ENCODE measurements at places on chromosomes 11 and 22.

- no peak for DNase-seq
Observed at GRCh38 chr11:86021377-86021776, 47.5 kb downstream of the PICALM start.

- peak; percentile 95 for DNase-seq
Observed at GRCh38 chr22:46007848-46008261, 30.9 kb upstream of the WNT7B start.

GRCh38 chr11:11777897-11778296 is 63.9 kb upstream of the USP47 start:
- DNase-seq = no peak

DNA sequence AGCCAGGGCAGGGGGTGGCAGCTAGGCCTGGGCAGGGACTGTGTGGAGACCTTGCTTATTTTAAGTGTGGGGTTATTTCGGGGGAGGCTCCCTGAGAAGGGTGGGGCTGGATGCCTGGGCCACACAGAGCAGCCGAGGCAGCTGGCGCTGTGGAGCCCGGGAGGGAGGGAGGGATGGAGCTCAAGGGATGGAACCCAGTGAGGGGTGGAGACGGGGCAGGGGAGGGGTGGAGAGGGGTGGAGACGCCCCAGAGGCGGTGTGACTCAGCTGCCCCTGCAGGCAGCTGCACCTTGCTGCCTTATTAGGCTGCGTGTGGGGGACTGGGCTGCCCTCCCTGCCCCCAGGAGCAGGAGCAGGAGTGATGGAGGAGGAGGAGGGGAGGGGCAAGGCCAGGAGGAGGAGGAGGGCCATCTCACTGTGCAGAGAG is 9.8 kb upstream of the TSSC4 start:
- DNase-seq = peak; percentile 93

DNA sequence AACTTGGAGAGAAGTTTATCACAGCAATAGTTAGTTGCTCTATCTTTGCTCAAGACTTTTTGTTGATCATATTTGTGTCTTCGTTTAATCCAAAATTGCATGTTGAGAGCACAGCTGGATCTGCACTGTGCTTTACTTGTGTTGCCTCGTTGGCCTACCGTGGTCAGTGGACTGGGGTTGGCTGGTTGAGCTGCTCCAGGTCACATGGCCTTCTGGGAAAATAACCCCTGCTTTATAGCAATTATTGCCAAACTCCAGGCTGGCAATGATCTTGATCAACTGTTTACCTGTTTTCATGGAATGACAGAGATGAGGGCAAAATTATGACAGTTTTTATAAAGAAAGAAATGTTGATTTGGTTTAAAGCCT is 5.7 kb upstream of the PLET1 start:
- DNase-seq = no peak

DNA sequence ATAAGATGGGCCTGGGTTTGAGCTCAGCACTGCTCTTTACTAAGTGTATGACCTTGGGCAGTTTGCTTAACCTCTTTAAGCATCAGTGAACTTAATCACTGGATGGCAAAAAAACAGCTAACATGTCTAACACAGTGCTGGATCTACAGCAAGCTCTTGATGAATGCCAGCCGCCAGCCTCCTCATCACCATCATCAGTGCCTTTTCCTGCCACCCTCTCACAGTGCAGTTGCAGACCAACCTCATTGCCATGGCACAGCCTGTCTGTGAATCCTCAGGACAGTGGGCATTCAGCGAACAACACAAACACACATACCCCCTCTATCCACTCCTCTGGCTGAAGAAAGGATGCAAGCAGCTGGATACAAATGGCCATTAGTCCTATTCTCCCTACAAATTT is 133.0 kb downstream of the OPCML start:
- DNase-seq = no peak

- no peak for DNase-seq
Observed at GRCh38 chr11:10942620-10943019, 84.8 kb upstream of the ZBED5 start.

GRCh38 chr11:31702966-31703365 is 108.2 kb downstream of the PAX6 start:
- DNase-seq = peak; percentile 5

GRCh38 chr11:109847621-109848020 is 245.6 kb upstream of the ZC3H12C start:
- DNase-seq = no peak

GRCh38 chr11:21053466-21053865 is 384.1 kb downstream of the NELL1 start:
- DNase-seq = no peak

DNA sequence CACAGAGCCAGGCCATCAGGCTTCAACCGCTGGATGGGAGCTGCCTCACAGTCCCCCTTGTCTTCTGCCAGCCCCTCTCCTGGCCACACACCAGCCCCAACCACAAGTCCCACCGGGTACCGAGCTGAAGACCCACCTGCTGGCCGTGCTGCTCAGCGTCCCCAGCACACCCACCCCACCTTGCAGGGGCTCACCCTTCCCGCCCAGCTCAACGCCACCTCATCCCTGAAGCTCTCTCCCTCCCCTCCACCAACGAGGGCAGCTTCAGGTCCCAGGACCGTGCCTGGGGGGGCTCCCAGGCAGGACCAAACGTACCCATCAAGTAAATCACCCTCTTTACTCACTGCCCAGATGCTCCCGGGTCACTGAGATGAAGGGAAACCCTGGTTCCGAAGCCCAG is 141.0 kb downstream of the CRYBB2 start:
- no peak for DNase-seq

- DNase-seq = peak; percentile 80
Observed at GRCh38 chr22:19984201-19984753, 32.3 kb downstream of the ARVCF start.

DNA sequence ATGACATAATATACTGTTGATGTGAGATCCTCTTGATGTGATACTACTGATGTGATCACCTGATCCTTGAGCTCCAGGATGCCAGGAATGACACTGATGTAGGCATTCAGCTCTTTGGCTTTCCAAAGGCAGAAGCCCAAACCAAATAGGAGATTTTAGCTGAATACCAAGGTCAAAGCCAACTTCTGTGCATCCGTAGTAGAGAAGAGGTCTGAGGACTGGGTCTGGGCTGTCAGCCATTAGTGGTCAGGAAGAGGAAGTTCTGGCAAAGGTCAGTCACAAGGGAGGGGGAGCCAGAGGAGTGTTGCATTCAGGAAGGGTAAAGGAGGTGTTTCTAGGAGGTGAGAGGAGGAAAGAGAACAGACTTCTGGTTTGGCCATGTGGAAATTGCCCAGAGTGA is 53.4 kb upstream of the PARVG start:
- no peak for DNase-seq

- DNase-seq = no peak
Observed at GRCh38 chr22:45528046-45528445, 25.4 kb downstream of the FBLN1 start.

GRCh38 chr22:22554587-22555284 is 4.3 kb downstream of the PRAME start:
- DNase-seq = no peak

DNA sequence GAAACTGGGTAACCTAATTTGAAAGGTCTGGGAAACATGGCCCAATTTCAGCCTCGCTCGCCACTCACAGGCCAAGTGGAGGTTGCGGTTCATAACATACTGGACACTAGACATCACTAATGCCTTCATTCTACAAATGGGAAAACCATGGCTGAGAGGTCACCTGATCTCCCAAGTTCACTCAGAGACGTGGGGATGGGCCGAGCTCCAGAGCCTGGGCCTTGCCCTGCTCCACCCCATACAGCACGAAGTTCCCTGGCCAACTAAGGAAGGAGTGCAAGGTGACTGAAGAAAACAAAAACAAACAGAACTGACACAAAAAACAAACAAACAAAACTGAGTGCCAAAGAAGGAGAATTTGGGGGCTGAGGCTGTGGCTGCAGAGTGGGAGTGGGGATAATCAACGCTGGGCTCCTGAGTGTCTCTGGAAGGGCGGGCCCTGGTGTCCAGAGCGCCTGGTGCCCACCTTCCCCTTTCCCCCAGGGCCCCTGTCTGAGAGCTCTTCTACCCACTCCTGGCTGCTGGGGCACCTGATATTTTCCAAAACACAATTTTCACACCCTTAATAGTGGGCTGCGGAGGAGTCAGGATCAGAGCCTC is 46.5 kb upstream of the ADA2 start:
- DNase-seq = no peak

DNA sequence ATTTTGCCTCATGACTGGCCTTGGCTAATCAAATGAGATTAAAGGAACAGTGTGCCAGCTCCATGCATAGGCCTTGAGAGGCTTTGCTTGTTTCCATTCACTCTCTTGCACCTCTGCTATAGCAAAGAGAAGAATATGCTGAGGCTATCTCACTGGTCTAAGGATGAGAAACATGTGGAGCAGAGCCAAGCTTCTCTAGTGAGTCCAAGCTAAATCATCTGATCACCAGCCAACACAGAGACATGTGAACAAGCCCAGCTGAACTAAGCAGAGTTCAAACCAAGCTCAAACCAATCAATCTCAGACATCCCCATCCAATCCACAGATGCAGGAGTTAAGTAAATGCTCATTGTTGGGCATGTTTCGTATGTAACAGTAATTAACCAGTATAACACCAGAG is 69.4 kb upstream of the API5 start:
- no peak for DNase-seq

DNA sequence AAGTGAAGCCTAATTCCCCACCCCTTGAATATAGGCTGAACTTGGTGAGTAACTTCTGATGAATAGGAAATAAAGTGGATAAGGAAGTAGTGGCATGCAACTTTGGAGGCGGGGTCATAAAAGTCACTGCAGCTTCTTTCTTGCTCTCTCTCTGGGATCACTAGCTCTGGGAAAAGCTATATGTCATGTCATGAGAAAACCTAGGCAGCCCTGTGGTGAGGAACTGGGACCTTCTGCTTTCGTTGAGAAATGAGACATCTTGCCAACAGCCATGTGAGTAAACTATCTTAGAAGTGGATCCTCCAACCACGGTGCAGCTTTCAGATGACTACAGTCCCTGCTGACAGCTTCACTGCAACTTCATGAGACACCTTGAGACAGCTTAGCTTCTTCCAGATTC is 15.7 kb downstream of the ZNF214 start:
- peak; percentile 16 for DNase-seq

GRCh38 chr22:49599039-49599438 is 228.6 kb downstream of the BRD1 start:
- no peak for DNase-seq

DNA sequence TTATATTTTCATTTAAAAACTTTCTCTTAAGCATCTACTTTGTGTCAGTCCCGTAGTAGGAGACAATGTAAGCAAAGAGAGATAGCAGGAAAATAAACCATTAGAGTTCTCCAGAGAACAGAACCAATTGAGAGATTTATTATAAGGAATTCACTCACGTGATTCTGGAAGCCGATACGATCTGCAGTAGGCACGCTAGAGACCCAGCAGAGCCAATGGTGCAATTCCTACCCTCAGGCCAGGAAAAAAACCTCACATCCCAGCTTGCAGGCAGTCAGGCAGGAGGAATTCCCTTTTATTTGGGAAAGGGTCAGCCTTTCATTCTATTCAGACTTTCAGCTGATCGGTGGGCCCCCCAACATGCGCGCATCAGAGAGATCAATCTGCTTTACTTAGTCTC is 7.3 kb upstream of the PLEKHA7 start:
- no peak for DNase-seq

- no peak for DNase-seq
Observed at GRCh38 chr22:17411213-17411612, 42.0 kb downstream of the CECR2 start.

GRCh38 chr11:44199298-44199697 is 103.8 kb downstream of the EXT2 start:
- no peak for DNase-seq

GRCh38 chr22:20863366-20863765 is 4.6 kb downstream of the SNAP29 start:
- no peak for DNase-seq

DNA sequence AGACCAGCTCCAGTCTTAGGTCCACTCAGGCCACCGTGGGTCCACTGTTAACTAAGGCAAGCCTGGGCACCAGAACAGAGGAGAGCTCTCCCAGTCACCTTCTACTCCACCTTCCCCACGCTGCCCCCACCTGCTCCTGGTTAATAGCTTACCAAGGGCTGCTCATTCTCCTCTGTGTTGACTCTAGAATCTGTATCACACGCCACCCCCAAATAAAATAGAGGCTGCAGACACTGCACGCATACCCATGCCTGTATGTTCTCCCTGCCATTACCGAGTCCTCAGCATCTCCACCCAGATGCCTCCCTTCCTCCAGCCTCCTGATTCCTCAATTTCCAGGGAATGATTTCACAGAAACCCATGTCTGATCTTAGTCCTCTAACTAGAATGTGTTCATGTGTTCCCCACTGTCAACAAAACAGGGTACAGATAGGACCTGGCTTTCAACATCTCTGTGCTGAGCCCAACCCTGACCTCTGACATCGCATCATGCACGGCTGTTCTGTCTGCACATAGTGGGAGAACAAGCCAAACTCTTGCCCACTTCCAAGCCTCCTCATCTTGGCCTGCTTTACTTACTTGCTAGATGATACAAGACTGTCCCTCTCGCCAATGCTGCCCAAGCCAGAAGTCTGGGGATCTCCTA is 49.8 kb downstream of the SMCO4 start:
- DNase-seq = no peak

GRCh38 chr22:43876866-43877509 is 14.7 kb upstream of the SULT4A1 start:
- DNase-seq = no peak

DNA sequence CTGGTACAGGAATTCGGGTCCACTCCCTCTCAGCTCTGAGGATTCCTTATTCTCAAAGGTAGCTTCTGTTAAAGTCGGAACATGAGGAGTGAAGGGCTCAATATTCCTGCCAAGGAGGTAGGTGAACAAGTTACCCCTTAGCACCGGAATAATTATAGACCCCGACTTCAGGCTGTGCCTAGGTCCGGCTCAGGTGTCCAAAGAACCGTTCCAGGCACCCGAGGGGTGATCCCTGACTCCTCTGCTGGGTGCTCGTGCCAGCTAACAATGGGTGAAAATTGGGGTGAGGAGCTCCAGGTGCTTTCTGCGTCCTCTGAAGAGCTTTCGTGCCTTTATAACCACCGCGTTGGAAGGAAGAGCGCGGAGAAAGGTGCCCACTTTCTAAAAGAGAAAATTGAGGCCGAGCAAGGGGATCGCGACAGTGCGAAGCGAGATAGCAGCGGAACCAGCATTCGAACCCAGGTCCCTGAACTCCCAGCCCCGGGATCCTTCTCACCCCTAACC is 393 bp downstream of the CYB561A3 start:
- no peak for DNase-seq

DNA sequence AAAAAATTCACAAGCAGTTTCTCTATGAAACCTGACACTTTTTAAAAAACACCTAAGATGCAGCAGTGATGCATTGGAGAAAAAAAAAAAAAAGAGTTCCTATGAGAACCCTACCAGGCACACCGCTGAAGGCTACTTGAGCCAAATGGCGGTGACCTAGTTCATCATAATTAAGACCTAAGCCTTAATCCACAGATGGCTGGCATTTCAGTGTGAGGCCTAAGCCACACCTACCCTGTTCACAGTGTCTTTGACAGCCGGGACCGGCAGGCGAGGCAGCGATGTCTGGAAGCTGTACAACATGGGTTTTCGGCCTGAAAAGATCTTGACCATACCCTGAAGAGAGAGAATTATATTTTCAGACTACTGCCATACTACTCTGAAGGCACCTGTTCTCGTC is 38.0 kb downstream of the CPT1A start:
- DNase-seq = no peak
